Activated CD4-positive, alpha-beta T cell treated with anti-CD3 and anti-CD28 coated beads, Interleukin-2, amount 10 ng/mL, durations not matched to agents 7 days and 5 days (primary cell): ENCODE measurements at places on chromosomes 6 and 20.

DNA sequence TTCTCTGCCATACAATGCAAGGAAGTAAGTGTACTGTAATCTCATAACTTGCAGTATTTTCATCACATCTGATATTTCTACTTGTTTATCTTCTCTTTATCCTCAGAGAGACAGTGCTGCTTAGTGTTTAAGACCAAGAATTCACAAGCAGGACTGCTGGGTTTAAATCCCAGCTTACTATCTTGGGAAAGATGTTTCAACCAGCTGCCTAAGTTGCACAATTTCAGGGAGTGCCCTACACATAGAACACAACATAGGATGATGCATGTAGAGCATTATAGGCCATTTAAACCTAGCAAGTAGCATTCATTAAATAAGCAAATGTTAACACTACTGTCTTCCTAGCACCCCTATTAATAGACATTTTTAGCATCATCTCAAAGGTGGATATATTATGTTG is 205.2 kb upstream of the CEP162 start:
- no peak for DNase-seq

- DNase-seq = no peak
These were observed 310.2 kb upstream of the AGPAT4 start for GRCh38 chr6:161584051-161584450.

- DNase-seq = no peak
These were observed 215.2 kb upstream of the ARID1B start for GRCh38 chr6:156562019-156562418.

DNA sequence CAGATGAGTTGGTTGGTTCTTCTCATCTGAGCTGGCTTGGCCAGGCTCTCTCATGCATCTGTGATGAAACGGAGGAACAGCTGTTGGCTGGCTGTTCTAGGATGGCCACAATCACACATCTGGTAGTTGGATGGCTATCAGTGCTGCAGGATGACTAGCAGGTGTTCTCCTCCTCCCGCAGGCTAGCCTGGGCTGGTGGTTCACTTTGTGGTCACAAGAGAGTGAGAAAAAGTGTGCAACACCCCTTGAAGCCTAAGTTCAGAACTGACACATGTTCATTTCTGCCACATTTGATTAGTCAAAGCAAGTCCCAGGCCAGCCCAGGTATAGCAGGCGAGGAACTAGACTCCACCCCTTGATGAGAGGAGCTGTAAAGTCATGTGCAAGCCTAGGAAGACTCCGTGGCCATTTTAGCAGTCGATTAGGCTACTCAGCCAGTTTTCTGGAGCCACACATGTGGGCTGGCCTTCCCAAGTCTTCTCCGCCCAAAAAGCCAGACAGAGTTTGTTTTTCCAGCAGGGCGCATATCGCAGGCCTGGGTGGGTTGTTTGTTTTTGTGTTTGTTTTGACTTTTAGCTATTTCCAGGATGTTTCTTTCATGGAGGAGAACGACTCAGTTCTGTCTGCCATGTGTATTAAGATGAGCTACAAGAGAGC is 120.8 kb downstream of the ISM1 start:
- DNase-seq = no peak

GRCh38 chr6:128569732-128570679 is 49.6 kb upstream of the PTPRK start:
- DNase-seq = no peak

GRCh38 chr20:31974296-31974695 is 6.3 kb downstream of the XKR7 start:
- DNase-seq = no peak

GRCh38 chr20:49578436-49578835 is 10.5 kb upstream of the PTGIS start:
- no peak for DNase-seq

DNA sequence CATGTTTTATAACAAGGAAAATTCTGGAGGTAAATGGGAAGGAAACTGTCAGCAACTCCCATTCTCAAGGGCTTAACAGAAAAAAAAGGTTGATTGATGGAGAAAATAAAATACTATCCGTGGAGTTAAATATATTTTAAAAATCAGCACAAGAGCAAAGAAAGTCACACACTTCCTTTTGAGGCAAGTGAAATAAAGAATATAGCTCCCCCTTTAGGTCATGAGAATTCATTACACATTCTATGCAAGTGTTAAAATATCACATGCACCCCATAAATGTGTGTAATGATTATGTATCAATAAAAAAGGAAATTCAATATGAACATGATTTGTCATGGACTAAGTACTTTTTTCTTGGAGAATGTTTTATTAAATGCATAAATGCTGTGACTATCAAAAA is 349.2 kb downstream of the TPBG start:
- no peak for DNase-seq

GRCh38 chr6:32131439-32131948 is 1.4 kb upstream of the FKBPL start:
- DNase-seq = no peak

- DNase-seq = no peak
These were observed 305.8 kb downstream of the CDH26 start for GRCh38 chr20:60263725-60264709.

DNA sequence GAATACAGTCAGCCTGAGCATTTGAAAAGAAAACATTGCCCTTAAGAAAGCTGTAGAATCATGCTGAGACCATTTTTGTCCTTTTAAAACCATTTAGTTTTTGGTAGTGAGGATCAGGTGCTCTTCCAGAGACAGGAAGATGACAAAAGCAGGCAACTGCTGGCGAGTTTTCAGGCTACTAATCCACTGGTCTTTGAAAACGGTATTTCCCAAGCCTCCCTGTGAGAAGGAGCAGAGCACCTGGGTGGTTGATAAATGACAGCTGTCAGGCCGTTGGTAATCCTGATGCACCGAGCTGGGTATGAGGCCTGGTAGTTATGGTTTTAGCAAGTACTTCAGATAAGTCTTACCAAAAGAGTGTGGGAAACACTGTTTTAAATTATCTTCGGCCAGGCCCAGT is 10.1 kb upstream of the SEC63 start:
- DNase-seq = no peak

DNA sequence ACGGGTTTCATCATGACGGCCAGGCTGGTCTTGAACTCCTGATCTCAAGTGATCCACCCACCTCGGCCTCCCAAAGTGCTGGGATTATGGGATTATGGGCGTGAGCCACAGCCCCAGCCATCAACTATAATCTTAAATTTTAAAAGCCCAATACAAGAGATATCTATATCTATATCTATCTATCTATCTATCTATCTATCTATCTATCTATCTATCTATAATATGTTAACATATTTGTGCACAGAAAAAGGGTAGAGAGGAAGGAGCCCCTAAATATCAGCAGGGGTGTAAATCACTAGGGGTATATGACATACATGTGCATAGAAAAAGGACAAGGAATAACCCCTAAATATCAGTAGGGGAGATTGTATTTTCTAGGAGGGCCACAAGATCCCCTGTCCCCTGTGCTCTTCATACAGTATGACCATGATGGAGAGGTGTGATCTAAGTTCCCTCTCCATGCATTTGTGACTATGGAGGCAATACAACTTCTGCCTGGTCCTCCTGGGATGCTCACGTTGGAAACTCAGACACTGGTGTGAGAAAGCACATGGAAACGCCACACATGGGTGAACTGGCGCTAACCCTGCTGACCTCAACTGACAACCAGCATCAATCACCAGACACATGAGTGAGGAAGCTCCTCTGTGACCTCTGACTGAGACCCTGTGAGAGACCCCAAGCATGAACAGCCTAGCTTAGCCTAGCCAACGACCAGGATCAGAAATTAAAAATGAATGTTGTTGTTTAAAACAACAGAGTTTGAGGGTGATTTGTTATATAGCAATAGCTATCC is 1.2 kb upstream of the SPATS1 start:
- DNase-seq = no peak

GRCh38 chr6:138105880-138106664 is 1.1 kb downstream of the PERP start:
- DNase-seq = no peak

DNA sequence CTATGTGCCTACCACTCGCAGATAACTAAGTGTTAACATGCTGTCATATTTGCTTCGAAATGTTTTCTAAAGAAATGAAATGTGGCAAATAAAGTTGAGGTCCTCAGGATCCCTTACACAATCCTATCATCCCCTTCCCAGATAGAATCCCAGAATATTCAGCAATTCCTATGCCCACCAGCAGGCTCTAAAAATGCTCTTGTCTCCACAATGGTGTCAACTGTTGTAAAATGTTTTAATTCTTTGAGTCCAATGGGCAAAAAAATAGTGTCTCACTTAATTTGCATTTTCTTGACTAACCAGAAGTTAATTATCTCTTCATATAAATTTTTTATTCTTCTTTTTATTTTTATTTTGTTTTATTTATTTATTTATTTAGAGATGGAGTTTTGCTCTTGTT is 103.9 kb upstream of the MAP7 start:
- DNase-seq = no peak

DNA sequence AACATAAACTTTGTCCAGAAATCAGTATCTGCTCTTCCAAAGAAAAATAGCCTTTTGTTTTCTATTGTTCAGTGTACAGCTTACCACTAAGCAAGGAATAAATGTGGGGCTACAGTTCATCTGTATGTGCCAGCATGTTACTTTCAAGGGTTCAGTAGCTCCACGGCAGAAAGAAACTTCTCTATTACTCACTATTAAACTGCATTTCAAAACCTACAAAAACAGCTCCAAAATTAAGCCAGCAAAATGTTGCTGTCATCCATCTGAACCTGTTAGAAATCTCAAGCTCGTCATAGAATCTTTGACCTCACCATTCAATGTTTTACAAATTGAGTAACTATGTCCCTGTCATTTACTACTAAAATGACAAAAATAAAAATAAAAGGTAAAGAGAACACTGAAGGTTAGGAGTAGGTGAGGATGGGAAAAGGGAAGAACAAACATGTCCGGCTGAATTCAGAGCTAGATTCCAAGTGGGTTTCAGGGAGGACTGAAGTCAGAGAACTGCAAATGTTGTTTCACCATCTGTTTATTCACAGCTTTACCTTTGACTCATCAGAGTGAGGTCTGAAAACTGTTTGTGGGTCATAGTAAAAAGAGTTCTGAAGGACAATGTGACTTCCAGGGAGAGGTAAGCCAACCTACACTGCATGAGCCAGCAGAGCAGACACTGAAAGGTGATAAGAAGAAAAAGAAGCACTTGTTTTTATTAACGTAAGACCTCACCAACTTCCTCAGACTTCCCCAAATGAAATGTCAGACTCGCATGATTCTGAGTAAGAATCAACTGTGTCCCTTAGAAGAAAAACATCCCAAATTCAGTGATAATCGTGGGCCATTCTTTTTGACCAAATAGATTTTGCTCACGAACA is 62.0 kb downstream of the ATXN1 start:
- DNase-seq = no peak

- DNase-seq = no peak
These were observed 25.1 kb upstream of the TCFL5 start for GRCh38 chr20:62886709-62887058.

GRCh38 chr6:158031381-158032353 is 50.0 kb downstream of the SYNJ2 start:
- DNase-seq = peak; percentile 24

GRCh38 chr20:25136643-25137559 is 55.0 kb upstream of the VSX1 start:
- DNase-seq = no peak

DNA sequence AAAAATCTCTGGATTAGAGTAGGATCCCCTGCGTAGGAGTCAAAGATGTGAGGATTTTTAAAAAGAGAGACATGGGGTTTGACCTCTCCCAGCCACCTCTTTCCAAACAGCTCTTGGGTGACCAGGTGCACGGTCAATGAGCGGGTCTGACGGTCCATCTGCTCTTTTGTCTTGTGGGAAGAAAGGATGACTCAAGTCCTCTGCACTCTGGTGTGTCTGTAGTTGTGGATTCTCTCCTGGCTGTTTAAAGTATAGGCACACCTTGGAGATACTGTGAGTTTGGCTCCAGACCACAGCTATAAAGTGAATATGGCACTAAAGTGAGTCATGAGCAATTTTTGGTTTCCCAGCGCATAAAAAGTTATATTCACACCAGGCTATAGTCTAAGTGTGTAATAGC is 209.8 kb downstream of the BMP7 start:
- DNase-seq = no peak

DNA sequence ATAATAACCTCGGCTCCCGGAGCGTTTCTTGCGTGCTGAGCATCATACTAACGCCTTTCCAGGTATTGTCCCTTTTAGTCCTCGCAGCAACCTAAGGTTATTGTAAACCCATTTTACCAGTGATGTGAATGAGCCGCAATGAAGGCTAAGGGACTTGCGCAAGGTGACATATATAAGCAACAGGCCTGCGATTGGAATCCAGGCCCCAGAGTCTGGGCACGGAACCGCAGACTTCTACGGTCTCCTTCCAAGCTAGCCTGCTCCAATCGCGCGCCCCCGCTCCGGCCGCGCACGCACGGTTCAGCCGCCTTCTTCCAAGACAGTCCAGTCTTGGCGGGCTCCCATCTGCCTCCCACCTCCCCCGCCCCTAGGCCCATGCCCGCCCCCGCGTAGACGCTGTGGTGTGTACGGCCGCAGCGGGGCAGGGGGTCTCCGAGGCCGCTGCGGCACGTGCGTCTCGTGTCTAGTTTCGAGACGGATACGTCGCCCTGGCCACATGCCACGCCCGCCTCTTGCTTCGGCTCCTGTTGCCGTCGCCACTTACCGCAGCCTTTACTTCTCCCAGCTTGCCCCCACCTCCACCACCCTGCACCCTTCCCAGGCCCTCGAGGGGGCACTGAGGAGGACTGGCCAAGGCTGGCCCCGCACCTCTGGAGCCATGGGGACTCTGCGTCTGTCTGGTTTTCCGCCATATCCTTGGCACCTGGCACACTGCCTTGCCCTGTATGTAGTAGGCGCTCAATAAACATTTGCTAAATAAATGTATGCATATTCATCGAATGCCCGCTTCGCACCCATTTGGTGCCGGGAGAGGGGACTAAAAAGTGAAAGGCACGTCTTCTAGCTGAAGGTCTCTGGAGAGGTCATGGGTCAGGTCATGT is 855 bp upstream of the GFOD1 start:
- DNase-seq = peak; percentile 37

GRCh38 chr6:45486736-45487135 is 109.0 kb upstream of the SUPT3H start:
- DNase-seq = no peak

DNA sequence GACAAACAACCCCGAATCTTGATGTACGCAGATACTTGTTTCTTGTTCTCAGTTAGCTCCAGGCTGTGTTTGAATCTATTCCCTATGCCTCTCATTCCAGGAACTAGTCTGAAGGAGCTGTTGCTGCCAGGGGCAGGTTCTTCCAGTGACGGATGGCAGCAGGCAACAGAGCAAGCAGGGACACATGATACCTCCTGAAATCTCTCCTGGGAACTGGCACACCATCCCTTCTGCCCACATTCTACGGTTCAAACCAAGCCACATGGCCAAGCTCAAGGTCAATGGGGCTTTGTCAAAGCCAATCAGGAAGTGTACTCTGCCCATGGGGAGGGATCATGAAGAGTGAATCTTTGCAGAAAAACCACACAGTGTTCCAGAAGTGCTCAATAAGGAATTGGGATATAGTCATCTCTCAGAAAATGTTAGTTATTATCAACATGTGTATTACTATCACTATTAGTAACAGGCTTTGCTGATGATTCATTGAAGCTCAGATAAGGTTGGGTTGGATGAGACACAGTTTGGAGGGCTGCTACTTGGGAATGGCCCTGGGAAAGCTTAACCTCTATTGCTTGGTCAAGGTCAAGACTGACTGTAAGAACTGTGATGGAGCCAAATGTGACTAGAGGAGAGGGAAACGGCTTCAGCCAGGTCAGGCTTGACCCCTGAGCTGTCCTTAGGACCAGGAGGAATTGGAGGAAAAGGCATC is 454.9 kb downstream of the PTPRT start:
- DNase-seq = no peak
